Stimulated activated CD8-positive, alpha-beta memory T cell treated with anti-CD3 and anti-CD28 coated beads, Interleukin-12 subunit alpha, Interleukin-12 subunit beta, amount 100 ng/mL, for 4 hours (primary cell): ENCODE measurements at places on chromosomes 6 and 20.

DNA sequence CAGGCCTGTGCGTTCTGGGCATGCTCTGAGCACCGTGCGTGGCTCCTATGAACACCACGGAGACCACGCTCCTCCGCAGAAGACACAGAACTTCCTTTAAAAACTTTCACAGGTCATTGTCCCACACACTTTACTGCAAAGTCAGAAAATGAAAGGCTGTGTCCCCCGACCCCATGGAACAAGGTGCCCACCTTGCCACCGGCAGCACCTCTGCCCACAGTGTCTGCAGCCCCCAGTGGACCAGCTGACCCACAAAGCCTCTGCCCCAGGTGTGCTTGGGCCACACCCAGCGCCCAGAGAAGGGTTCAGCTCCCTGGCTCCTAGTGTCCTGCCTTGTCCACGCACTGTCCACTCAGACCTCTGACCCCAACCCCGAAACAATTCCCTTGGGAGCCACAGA is 8.7 kb downstream of the TAF4 start:
- DNase-seq = no peak

DNA sequence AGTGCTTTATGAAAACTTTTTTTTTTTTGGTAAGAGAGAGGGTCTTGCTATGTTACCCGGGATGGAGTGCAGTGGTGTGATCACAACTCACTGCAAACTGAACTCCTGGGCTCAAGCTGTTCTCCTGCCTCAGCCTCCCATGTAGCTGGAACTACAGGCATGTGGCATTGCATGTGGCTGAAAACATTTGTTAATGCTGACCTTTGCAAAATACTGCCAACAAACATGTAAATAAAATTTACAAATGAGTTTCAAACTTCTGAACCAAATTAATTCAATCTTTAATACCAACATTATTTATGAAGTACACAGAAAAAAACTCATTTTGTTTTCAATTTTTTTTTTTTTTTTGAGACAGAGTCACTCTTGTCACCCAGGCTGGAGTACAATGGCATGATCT is 26.1 kb upstream of the ZBTB2 start:
- no peak for DNase-seq

GRCh38 chr6:129317931-129318820 is 391.8 kb downstream of the ARHGAP18 start:
- DNase-seq = no peak

- DNase-seq = no peak
These were observed 60.6 kb downstream of the SSR1 start for GRCh38 chr6:7252390-7252789.

GRCh38 chr20:370151-370600 is 10.4 kb upstream of the TRIB3 start:
- DNase-seq = no peak
